ENCODE measurements at places on chromosomes 7 and 10.

DNA sequence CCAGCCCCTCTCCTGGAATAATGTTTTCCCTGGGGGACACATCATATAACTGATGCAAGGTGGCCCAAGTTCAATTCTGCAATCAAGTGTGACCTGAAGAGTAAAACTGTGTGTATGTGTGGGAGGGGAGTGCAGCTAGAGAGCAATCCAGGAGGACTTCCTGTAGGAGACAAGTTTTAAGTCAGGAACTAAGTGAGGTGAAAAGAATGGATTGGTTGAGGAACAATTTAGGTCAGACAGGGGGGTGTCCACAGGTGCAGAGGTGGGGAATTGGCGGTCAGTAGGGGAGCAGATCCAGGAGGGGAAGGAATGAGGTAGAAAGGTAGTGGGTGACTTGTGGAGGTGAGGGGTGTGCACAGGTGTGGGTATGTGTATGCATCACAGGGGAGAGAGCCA lies 82.6 kb downstream of the NEURL1 start:
- DNase-seq, result no peak

DNA sequence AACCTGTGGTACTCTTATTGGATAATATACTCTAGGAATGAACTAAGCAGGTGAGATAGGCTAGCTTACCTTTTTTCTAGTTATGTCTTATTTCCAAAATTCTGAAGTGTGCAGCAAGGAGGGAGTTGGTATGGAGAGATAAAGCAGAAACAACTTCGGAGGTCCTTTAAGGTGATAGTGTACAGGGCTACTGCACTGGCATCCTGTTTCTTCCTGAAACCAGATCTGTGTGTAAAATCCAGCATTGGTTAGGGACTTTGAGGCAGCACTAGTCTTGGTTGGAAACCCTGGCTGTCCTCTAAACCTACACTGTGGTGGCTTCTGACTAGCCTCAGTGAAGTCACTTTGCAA lies 66.9 kb upstream of the STRIP2 start:
- no peak for DNase-seq

DNA sequence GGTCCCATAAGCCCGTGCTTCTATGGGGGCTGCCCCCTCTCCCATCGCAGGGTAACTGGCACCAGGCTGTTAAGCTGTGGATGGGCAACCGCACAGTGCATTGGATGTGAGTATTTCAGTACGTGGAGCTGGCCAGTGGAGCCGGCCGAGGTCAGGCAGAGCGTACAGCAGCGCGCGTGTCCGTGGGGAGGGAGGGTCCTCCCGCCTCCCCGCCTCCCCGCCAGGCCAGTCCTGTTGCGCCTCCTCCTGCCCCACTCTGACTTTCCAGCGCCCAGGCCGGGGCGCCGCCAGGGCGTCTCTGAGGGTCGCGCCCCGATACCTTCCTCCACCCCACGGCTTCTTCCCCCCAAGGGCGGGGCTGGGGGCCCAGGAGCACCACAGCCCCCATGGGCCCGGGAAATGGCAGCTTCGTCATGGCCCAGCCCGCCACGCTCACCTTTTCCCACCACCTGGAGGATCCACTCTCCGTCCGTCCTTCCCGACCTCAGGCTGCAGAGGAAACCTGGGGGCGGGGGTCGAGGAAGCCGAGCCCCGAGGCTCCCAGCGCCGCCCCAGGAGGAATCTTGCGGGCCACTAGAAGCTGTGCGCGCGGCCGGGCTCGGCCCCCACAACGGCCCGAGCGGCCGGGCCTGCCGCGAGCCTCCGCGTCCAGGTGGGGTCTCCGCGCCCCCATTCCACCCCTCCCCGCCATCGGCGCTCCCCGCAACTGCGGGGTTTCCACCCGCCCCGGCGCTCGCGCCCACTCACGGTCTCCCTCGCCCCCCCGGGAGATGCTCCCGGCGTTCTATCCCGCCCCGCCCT lies 831 bp upstream of the PFKP start:
- DNase-seq, result no peak

DNA sequence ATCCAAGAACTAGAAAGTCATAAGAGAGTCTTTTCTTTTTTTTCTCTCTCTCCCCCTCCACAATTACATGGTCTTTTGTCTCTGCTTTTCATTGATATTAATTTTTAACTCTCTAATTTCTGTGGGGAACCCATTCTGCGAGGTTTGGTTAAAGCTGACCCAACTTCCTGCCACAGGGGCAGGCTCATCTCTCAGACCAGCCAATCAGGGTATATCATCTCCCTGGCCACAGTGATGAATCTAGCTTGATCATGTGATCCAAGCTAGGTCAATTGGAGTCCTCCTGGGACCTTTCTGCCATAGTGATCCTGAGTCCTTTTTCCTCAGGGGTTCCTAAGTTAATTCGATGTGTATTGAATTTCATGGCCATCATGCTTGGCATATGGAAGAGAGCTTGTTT lies 38.0 kb upstream of the TRUB1 start:
- DNase-seq, result no peak

- DNase-seq, result no peak
These were observed 2.8 kb upstream of the VOPP1 start for GRCh38 chr7:55575098-55575497.
